ENCODE measurements at places on chromosomes 3 and 15. TPM values are rescaled to one million over a fixed set of nuclear protein-coding genes. Genes with fewer than 3 reads are reported as not detected.

SI gene
- total RNA-seq = not detected

DNA sequence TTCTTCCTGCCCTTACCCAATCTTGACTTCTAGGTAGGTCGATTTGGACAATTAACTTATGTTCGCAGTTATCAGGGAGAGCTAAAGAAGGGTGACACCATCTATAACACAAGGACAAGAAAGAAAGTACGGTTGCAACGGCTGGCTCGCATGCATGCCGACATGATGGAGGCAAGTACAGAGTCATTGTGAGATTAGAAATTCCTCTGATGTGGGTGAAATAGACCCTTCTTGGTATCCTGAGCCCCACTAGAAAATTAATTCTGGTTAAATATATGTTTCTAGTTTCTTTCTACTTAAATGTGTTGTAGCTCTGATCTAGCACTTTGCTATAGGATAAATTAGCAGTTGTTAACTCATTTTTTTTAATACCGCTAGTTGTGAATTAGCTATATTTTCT, 13.6 kb downstream of the LXN start:
- H3K27me3 ChIP-seq = no peaks in the 10 kb centered on the region
- H3K4me3 ChIP-seq = no peak overlapping the region
- no peaks in the 10 kb centered on the region for H3K4me1 ChIP-seq

GRCh38 chr3:175398676-175399075, 539.5 kb downstream of the NAALADL2 start:
- DNase-seq = no peak
- H3K4me1 ChIP-seq = no peaks in the 10 kb centered on the region
- no peak overlapping the region for H3K4me3 ChIP-seq
- no peak overlapping the region for H3K27ac ChIP-seq

GRCh38 chr3:50592568-50592967, 19.0 kb downstream of the CISH start:
- DNase-seq = no peak
- H3K4me3 ChIP-seq = no peak overlapping the region

GRCh38 chr15:91142106-91142744, 42.2 kb downstream of the SV2B start:
- no peaks in the 10 kb centered on the region for H3K36me3 ChIP-seq
- H3K27ac ChIP-seq = no peak overlapping the region
- no peak for DNase-seq
- H3K4me3 ChIP-seq = no peak overlapping the region
- H3K27me3 ChIP-seq = no peaks in the 10 kb centered on the region

GRCh38 chr3:122513386-122514122, 1.2 kb downstream of the KPNA1 start:
- DNase-seq = no peak
- H3K4me3 ChIP-seq = peak overlapping the region; percentile 92
- no peaks in the 10 kb centered on the region for H3K27me3 ChIP-seq
- H3K36me3 ChIP-seq = no peaks in the 10 kb centered on the region
- peaks cover 8% of the 10 kb centered on the region for H3K4me1 ChIP-seq

DNA sequence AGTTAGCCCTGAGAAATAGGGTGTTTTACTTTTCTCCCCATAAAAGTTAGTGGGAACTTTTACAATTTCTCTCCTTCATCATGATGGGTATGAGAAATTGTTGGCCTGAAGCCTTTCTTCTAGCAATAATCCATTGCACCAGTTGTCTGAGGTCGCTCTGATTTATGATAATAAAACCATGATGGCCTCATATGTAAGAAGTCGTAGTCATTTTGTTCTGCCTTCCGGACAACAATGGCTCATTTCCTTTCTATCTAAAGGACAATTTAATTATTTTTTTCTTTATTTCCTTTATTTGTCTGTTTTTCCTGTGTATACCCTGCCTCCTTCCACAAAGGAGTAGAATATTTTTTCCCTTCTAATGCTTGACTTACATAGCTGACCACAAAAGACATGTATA, 31.6 kb upstream of the GNB4 start:
- no peaks in the 10 kb centered on the region for H3K27me3 ChIP-seq
- H3K27ac ChIP-seq = no peak overlapping the region
- H3K4me1 ChIP-seq = no peaks in the 10 kb centered on the region
- no peaks in the 10 kb centered on the region for H3K36me3 ChIP-seq
- H3K4me3 ChIP-seq = no peak overlapping the region

DNA sequence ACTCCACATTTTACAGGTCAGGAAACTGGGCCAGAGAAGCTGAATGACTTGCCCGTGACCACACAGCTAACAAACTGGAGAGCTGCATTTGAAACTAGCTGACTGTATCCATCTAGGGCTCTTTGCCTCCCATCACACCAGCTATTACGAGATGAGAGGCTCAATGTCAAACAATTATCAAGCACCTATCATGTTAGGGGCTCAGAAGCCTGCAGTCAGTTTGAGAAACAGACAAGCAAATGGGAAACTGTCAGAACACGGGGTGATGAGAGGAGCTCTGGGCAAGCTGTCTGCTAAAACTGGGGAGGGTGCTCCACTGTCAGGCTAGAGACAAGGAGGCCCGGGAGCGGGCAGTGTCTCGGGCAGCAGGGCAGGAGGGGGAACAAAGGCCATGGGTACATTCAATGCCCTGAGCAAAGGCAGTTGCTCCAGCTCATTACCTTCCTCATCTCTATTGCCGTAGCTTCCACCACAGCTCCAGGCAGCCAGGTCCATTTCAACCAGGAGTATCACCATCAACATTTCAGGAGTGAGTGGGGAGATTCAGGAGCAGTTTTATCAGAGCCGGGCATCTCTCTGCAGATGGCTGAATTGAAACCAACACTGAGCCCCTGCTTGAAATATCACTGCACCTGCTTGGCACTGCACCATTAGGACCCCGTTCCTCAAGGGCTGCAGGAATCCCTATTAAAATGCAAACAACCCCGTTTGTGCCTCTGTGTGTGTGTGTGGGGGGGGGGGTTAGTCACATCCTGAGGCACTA, 122.6 kb downstream of the RAB11A start:
- H3K4me3 ChIP-seq = no peak overlapping the region
- H3K4me1 ChIP-seq = no peaks in the 10 kb centered on the region
- H3K36me3 ChIP-seq = no peaks in the 10 kb centered on the region
- H3K27ac ChIP-seq = no peak overlapping the region
- no peaks in the 10 kb centered on the region for H3K27me3 ChIP-seq

- H3K27ac ChIP-seq = peak overlapping the region; percentile 97
- H3K27me3 ChIP-seq = no peaks in the 10 kb centered on the region
- peaks cover 7% of the 10 kb centered on the region for H3K36me3 ChIP-seq
These were observed 1.6 kb downstream of the BBX start for GRCh38 chr3:107524326-107524840.

DNA sequence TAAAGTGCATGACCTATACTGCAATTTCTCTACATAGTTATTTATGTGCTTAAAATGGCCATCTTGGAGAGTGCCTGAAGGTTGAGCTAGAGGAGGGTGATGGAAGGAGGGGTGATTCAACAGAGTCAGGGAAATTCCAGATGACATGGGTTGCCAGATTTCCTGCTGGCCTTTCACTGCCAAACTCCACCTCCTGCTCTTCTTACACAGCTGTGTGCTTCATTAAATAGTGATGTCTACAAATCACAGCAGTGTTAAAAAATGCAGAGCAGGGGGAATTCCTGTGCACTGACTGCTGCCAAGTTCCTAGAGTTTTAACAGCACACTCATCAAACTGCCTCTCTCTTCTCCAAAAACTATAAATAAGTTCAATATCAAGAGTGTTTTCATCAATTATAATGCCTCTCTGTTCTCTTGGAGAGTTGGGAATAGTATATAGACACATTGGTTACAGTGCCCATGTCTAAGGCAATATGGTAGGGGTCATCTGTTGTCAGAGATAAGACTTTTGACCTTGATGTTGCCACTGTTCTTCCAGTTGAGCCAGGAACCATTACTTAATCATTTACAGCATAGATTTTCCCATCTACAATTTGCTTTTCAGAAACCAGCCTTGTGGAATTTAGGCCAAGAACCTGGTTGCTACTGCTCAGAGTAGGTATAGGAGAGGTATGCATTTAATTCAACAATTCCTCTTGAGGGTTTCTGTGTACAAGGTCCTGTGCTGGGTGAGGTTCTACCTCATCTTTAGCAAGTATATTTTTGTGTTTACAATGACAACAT, 79.6 kb downstream of the TP63 start:
- DNase-seq = no peak
- H3K27me3 ChIP-seq = no peaks in the 10 kb centered on the region
- H3K4me1 ChIP-seq = no peaks in the 10 kb centered on the region
- H3K4me3 ChIP-seq = no peak overlapping the region
- H3K27ac ChIP-seq = no peak overlapping the region
- no peaks in the 10 kb centered on the region for H3K36me3 ChIP-seq

DNA sequence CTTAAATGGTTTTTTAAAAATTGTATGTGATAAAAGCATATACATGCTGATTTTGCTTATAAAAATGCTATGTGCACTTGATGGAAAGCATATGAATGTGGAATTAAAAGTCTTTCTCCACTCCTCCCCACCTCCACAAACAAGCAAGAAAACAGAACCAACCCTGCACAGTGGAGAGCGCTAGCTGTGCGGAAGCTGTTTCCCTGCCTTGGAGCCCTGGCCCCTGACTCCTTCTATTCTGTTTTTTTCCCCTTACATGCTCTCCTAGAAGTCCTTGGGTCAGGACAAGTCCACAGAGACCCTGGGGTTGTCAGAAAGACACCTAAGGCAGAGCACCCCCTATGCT, 64.2 kb downstream of the BOC start:
- peaks cover 6% of the 10 kb centered on the region for H3K4me1 ChIP-seq
- H3K4me3 ChIP-seq = no peak overlapping the region
- peaks cover 10% of the 10 kb centered on the region for H3K36me3 ChIP-seq
- DNase-seq = no peak
- H3K27me3 ChIP-seq = no peaks in the 10 kb centered on the region

Measured in esophagus squamous epithelium (tissue), 5 donors.